MCF 10A (cell line): ENCODE measurements at places on chromosomes 5 and 9. TPM values are rescaled to one million over a fixed set of nuclear protein-coding genes. Genes with fewer than 3 reads are reported as not detected.

The TTC33 gene
- 13.3 and 13.7 TPM in 2 replicates for total RNA-seq

The MCIDAS gene
- total RNA-seq, result 1.8 TPM in 2 replicates

The PCDHB11 gene
- total RNA-seq, result 0.75 and 1.3 TPM in 2 replicates

The SERF1A gene
- total RNA-seq, result 0.93 and 1.9 TPM in 2 replicates

The IFNK gene
- total RNA-seq, result not detected in 2 replicates

The SLC24A2 gene
- total RNA-seq, result not detected in 2 replicates

The PHF24 gene
- not detected in 2 replicates for total RNA-seq

The SOHLH1 gene
- not detected in 2 replicates for total RNA-seq

The BTNL8 gene
- total RNA-seq, result not detected in 2 replicates

The OR2S2 gene
- not detected in 2 replicates for total RNA-seq

The ECSCR gene
- not detected in 2 replicates for total RNA-seq

The TLR4 gene
- total RNA-seq, result not detected in 2 replicates

The TPPP gene
- 0.12 and 0.17 TPM in 2 replicates for total RNA-seq

The NXNL2 gene
- total RNA-seq, result 0.49 and 0.66 TPM in 2 replicates

The JAKMIP2 gene
- not detected in 2 replicates for total RNA-seq

The ISCA1 gene
- 24.7 and 31.1 TPM in 2 replicates for total RNA-seq

The GARIN3 gene
- total RNA-seq, result not detected in 2 replicates

The AFAP1L1 gene
- total RNA-seq, result 4.8 TPM in 2 replicates

The RAB3C gene
- not detected in 2 replicates for total RNA-seq

The PPP3R2 gene
- total RNA-seq, result not detected in 2 replicates

The SLC22A4 gene
- 13.5 and 17.5 TPM in 2 replicates for total RNA-seq

The SLC46A2 gene
- total RNA-seq, result not detected in 2 replicates

The SLC9A3 gene
- total RNA-seq, result 0.93 and 1.0 TPM in 2 replicates

The DBH gene
- total RNA-seq, result not detected in 2 replicates

The NPR3 gene
- total RNA-seq, result 0.84 and 1.1 TPM in 2 replicates

The SHROOM1 gene
- total RNA-seq, result 20.5 and 22.7 TPM in 2 replicates

The TCF7 gene
- 0.29 and 0.42 TPM in 2 replicates for total RNA-seq
